ENCODE measurements at places on chromosomes 6 and 20.

DNA sequence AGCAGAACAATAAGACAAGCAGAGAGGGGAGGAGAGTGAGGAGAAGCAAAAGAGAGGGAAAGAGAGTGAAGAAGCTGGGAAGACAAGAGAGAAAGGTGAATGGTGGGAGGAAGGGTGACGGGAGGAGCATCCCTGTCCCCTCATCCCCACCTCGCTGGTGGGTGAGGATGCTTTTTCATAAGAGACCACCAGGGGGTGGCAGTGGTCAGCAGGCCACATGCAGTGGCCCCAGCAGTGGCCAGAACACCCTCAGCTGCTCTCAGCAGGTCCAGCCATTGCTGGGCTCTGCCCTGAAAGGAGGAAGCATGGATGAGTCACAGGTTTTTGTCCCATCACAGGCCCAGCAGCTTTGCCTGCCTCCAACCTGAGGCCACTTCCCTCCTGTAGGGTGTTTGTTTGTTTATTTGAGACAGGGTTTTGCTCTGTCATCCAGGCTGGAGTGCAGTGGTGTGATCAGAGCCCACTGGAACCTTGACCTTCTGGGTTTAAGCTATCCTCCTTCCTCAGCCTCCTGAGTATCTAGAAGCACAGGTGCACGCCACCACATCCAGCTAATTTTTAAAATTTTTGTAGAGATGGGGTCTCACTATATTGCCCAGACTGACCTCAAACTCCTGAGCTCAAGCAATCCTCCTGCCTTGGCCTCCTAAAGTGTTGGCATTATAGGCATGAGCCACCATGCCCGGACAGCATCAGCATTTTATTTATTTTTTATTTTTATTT is 24.0 kb downstream of the FGD2 start:
- DNase-seq, result peak; percentile 66

- no peak for DNase-seq
Measured at GRCh38 chr6:14290041-14290771, 172.6 kb downstream of the CD83 start.

DNA sequence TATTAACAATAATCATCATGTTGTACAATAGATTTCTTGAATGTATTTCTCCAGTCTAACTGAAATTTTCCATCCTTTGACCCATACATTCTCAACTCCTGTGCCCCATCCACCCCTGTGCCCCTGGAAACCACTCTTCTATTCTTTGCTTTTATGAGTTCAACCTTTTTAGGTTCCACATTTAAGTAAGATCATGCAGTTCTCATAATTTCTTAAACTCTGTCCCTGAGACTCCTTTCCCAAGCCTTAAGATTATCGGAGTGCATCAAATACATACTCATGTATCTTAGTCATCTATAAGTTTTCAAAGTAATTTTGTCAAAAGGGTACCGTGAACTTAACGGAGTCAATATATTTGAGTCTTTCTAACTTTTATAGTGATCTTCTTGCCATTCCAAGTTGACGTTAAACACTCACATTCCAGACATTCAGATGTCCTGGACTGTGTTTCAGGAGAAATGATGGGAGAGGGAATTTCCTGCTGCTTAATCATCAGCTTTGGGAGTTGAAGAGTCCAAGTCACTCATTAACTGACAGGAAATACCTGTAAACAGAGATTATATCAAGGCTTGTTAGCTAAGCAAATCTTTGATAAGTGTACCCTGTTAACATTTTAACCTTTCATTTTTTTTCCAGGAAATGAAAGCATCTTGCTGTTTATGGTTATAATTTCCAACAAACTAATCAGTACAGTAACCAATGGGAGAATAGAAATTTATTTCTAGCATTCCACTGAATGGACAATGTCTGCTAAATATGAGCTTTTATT is 73.3 kb downstream of the ADGRG6 start:
- no peak for DNase-seq

- DNase-seq, result no peak
Measured at GRCh38 chr6:110589865-110590513, 113.6 kb upstream of the SLC22A16 start.

DNA sequence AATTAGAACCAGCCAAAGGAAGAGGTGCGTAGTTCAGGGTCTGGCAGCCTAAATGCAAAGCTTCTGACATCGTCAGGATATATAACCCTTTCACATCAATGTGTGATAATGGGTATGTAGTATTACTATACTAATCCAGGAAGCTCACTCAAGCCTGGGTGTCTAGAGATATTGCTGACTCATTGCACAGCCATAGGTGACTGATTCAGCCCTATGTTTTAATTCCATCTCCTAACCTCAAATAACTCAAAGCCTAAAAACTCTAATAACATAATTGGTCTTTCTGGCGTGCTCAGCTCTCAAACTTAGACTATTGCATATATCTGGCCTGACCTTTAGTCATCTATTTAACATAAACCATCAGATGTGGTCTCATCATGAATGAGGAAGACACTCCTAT is 658.4 kb downstream of the TBC1D32 start:
- no peak for DNase-seq

- DNase-seq, result no peak
Measured at GRCh38 chr20:24577271-24577909, 108.0 kb downstream of the SYNDIG1 start.

GRCh38 chr6:114989279-114989964 is 646.6 kb upstream of the HS3ST5 start:
- DNase-seq, result no peak

DNA sequence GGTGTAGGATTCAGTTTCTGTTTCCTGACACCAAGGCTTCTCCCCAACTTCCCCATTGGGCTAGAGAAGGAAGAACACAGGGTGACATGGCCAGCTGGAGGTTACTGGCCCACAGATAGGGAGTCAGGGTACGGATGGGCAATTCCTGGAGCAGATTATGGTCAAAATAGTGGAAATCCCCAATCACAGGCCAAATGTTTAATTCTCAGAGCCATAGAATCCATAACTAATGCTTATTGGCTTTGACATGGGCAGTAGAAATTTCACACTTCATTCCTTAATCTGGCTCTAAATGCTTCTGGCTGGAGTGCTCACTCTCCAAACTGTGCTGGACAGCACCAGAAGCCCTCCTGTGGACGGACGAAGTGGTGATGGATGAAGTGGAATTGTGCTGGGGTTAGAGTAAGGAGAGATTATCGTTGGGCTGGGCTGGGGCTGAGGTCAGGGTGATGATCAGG is 887 bp downstream of the SIGLEC1 start:
- DNase-seq, result no peak

DNA sequence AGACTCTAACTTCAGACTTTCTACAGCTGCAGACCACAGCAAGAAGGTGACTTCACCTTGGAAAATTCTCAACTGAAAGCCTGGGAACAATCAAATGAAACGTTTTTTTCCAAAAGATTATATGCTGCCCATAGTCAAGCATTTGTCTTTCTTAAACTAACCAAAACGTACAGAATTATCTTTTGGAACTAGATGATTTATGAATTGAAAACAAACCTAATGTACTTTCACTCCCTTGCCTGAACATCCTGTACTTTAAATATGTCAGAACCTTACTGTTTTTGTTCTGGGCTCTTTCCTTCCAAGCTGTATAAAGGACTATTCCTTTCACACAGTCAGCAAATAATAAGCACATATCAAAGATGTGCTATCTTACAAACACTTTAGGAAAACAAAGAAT is 62.4 kb upstream of the TNFAIP3 start:
- no peak for DNase-seq

DNA sequence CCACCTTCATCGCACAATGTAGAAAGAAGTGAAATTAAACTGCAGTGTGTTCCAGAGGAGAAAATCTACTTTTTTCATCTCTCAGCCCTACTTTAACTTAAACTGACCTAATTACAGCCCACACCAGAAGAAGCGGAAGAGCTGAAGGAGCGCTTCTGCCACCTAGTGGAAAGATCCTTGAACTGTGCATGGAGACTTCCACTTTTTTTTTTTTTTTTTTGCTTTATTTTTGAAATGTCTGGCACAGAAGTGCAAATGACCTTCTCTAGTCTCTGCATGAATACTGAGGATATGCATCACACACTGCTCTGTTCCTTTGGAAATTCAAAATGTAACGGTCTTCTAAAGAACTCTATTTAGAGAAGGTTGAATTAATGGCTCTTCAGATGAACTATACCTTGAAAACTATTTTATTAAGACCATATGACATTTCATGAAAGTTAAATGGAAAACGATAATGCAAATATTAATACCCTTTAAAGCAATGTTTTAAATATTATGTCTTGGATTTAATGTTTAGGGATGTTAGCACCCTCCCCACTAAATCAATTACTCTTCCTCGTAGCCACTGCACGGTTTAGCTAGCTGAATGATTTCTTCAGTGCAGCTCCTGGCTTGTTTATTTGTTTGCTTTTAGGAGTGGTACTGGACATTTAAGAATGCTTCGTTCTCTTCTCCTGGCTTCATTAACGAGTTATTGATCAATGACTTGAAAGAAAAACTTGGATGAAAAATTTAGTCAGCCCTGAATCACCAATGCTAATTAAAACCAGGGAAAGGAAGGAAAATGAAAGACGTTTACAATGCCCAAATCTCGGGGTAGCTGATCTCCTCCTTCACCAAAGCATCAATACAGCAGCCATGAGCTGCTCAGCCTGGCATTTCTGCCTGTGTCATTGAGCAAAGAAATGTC is 569.6 kb upstream of the GJE1 start:
- DNase-seq, result no peak

DNA sequence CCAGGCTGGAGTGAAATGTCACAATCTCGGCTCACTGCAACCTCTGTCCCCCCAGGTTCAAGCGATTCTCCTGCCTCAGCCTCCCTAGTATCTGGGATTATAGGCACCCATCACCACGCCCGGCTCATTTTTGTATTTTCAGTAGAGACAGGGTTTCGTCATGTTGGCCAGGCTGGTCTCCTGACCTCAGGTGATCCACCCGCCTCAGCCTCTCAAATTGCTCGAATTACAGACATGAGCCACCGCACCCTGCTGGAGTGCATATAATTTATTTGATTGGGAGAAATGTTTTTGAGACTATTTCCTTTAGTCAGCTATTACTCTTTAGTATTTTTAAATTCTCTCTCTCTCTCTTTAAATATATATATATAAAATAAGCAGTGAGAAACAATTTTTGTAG is 29.8 kb downstream of the FAM83B start:
- DNase-seq, result no peak

- DNase-seq, result no peak
Measured at GRCh38 chr20:50630578-50631263, 60.6 kb downstream of the RIPOR3 start.

- no peak for DNase-seq
Measured at GRCh38 chr6:76342611-76343160, 270.2 kb upstream of the IMPG1 start.

DNA sequence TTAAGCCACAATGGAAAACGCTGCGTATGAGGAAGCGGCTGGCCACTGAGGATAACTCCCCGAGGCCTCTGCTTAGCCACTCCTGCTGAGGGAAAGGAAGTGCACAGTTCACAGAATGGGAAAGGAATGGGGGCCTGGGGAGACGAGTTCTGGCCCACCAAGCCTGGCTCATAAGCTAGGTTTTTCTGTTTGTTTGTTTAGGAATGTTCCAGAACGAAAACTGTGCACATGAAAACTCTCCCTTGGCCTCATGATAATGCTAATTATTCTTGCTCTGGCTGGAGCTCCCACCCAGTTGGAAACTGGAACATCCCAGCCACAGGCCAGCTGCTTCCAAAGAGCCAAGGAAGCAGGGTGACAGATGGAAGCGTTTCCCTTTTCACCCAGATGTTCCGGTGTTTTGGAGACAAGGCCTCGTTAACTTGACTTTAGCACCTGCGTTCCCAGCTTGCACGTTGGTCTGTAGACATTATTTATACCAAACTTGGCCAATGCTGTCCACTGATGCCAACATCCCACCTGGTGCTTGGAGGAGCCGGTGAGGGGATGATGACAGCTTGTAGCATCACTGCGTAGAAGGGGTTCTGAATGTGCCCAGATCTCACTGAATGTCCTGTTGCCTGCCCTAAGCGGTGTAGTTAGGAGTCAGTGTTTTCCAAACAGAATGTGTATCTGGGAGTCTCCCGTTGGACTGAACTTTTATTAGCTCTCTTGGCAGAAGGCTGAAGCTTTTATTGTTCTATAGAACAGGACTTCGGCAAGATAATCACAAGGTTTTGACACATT is 34.5 kb downstream of the APCDD1L start:
- no peak for DNase-seq

- no peak for DNase-seq
Measured at GRCh38 chr20:61991476-61991875, 74.2 kb downstream of the TAF4 start.

- DNase-seq, result no peak
Measured at GRCh38 chr6:1904466-1904799, 294.7 kb downstream of the FOXC1 start.

DNA sequence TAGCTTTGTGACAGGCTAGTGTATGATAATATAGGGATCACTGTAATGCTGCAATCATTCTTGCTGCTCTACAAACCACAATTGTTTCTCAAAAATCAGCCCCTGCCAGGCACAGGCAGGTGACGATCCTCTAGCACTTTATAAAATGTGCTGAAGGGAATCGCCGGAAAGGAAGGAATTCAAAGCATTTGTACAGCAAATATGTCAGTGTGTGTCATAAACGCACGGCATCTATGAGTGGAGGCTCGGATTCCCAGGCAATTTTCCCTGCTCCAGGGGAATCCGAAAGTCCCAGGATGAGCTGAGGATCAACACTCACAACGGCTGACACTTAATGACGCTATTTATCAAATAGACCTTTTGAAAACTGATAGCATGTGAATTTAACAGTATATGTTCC is 1.4 kb downstream of the PHACTR1 start:
- DNase-seq, result no peak

DNA sequence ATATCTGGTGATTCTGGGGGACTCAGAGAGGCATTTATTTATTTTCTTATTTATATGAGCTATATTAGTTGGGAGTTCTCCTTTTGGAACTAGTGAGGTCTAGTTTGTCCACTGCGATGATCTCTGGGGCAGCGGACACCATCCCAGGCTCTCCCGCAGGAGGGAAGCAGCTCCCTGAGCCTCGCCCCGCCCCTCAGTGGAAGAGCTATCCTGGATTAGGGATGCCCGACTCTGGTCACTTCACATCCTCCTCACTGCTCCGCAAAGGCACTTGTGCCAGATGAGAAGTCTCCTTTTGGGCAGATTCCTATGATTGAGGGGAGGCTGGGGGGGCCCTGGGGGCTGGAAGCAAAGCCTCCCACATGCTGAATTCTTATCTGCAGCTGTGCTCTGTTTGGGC is 3.6 kb upstream of the MAS1 start:
- DNase-seq, result no peak

DNA sequence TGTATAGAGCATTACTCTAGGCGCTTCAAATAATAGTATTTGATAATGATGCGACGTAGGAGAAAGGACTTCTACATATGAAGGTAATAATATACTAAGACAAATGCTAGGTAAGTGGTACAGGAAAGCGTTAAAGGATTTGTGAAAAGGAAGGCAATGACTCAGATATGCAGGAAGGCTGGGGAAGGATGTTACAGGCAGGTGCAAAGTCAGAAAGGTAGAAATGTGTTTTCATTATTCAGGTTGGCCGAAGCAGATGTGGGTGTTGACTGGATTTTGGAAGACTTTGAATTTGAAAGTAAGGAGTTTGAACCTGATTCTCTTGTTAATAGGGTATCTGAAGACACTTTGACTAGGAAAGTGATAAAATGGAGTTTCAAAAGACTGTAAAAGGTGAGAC is 51.0 kb downstream of the STK4 start:
- no peak for DNase-seq

GRCh38 chr20:3134151-3134550 is 25.5 kb downstream of the FASTKD5 start:
- DNase-seq, result no peak

Data from D721Med (cell line).